Renal cortical epithelial cell (primary cell): ENCODE measurements at places on chromosomes 3 and 15.

DNA sequence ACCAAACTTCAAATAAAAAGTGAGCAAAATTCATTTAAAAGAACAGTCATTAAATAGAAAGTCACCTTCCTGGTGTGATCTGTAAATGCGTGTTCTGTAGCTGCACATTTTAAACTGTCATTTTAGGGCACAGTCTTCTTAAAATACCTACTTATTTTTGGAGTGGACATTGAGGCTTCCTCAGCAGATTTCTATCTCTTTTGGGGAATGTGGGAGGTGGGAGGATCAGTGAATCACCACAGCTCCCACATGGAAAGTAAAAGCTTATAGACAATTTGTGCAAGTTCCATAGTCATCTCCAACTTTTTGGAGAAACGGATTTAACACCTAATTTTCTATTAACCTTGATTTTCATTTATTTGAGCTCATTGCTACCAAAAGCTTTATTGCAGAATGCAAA is 21.0 kb upstream of the MOBP start:
- no peak for DNase-seq

DNA sequence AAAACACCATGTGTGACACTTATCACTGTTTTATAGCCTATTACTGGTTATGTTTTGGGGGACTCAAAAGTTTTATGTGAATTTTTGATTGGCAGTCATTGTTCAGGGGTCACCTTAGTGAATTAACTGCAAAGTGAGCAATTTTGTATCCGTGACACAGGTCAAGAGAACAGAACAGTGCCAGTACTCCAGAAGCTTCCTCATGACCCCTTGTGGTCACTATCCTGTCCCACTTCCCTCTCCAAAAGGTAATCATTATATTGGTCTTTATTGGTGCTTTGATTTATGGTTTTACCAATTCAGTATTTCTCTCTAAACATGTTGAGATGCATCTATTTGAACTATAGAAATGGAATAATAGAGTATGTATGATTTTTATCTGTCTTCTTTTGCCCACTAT is 107.1 kb downstream of the STT3B start:
- DNase-seq = no peak

GRCh38 chr3:33438284-33438668 is 1.9 kb downstream of the UBP1 start:
- peak; percentile 34 for DNase-seq

GRCh38 chr3:193842832-193843473 is 249.9 kb downstream of the OPA1 start:
- no peak for DNase-seq

DNA sequence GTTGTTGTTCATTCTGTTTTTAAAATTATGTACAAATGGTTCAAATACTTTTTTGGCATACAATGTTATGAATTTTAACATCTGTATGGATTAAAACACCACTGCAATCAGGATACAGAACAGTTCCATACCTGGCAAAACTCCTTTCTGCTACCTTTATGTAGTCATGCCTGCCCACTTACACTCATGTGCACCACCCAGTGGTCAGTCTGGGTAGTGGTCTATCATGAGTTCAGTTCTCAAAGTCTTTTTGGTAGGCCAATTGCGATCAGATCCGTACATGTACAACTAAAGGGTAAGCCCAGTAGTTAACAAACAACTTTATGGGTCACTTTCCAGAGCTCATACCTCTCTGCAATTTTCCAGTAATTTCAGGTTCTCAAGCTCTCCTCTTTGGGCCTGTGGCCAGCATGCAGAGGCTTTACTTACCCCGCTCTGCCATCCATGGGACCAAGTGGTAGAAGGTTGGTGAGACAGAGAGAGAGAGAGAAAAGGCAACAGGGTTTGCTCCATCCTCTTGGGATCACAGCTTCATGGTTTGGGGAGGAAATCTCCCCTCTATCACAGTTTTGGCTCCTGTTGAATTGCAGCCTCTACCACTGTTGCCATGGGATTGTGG is 63.9 kb upstream of the FAM98B start:
- DNase-seq = peak; percentile 61
